H54 (cell line): ENCODE measurements at places on chromosomes 4 and X.

- DNase-seq, result no peak
Observed at GRCh38 chr4:143021384-143021783, 163.3 kb upstream of the USP38 start.

DNA sequence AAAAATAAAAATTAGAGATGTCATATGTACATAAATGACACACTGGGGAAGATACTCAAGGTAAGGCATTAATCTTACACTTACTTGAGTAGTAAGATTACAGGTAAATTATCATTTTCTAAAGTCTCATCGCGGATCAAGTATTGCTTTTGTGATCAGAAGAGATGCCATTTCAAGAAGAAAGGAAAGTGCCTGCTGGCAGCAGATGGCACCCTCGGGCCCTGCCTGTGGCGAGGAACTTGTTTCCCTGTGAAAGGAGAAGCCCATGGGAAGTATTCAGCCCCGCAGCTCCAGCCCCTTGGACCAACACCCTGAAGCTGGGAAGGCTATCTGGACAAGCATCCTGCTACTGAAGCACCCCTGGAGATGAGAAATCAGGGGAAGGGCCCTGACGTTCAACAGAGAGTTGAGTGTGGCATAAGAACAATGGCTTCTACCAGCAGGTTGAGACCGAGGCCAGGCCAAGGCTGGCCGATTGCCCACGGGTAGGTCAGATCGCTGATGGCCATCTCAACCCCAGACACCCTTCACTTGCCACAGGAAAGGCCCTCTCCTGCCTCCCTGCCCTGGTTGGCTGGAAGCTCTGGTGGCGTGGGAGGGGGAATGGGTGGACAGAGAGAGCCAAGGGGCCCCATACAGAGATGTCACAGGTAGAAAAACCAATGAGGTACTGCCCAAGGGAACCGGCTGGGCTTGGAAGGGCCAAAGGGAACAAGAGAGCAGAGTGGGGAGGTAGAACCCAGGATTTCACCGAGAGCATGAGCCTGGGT, 18.8 kb upstream of the MXD4 start:
- DNase-seq, result no peak

GRCh38 chr4:155529272-155529671, 137.4 kb upstream of the GUCY1A1 start:
- no peak for DNase-seq

- no peak for DNase-seq
Observed at GRCh38 chr4:47719576-47719975, 118.3 kb downstream of the CORIN start.

- DNase-seq, result no peak
Observed at GRCh38 chrX:137362583-137362982, 203.3 kb upstream of the ZIC3 start.

- DNase-seq, result no peak
Observed at GRCh38 chr4:152166567-152166966, 369.3 kb downstream of the FBXW7 start.

GRCh38 chrX:38654302-38654701, 93.0 kb downstream of the TSPAN7 start:
- no peak for DNase-seq
